Stomach (tissue), 19 donors: ENCODE measurements at places on chromosomes 6 and 20.
A peak's percentile ranks its signal among the peaks of the same experiment; 100 is the strongest.

- H3K27ac ChIP-seq: no peak overlapping the region
- peaks cover 51% of the 10 kb centered on the region for H3K4me1 ChIP-seq
Measured at GRCh38 chr20:49892817-49893216, 22.5 kb downstream of the SPATA2 start.

- no peaks in the 10 kb centered on the region for H3K27me3 ChIP-seq
- no peak overlapping the region for H3K4me3 ChIP-seq
- peaks cover 51% of the 10 kb centered on the region for H3K4me1 ChIP-seq
Measured at GRCh38 chr6:36852481-36853147, 13.4 kb upstream of the CPNE5 start.

- H3K4me1 ChIP-seq: no peaks in the 10 kb centered on the region
- H3K36me3 ChIP-seq: no peaks in the 10 kb centered on the region
- no peak overlapping the region for H3K27ac ChIP-seq
- H3K4me3 ChIP-seq: no peak overlapping the region
- DNase-seq: no peak
Measured at GRCh38 chr6:136347847-136348246, 58.2 kb upstream of the BCLAF1 start.

- no peaks in the 10 kb centered on the region for H3K4me1 ChIP-seq
- no peak overlapping the region for H3K27ac ChIP-seq
- no peak overlapping the region for H3K4me3 ChIP-seq
- H3K27me3 ChIP-seq: peaks cover 71% of the 10 kb centered on the region
- no peaks in the 10 kb centered on the region for H3K36me3 ChIP-seq
- no peak for DNase-seq
Measured at GRCh38 chr6:37618916-37619590, 78.6 kb downstream of the MDGA1 start.

- H3K4me1 ChIP-seq: no peaks in the 10 kb centered on the region
- peak overlapping the region; percentile 67 for H3K27ac ChIP-seq
- H3K4me3 ChIP-seq: no peak overlapping the region
- DNase-seq: peak; percentile 73
Measured at GRCh38 chr6:13762611-13763441, 51.2 kb upstream of the RANBP9 start.

DNA sequence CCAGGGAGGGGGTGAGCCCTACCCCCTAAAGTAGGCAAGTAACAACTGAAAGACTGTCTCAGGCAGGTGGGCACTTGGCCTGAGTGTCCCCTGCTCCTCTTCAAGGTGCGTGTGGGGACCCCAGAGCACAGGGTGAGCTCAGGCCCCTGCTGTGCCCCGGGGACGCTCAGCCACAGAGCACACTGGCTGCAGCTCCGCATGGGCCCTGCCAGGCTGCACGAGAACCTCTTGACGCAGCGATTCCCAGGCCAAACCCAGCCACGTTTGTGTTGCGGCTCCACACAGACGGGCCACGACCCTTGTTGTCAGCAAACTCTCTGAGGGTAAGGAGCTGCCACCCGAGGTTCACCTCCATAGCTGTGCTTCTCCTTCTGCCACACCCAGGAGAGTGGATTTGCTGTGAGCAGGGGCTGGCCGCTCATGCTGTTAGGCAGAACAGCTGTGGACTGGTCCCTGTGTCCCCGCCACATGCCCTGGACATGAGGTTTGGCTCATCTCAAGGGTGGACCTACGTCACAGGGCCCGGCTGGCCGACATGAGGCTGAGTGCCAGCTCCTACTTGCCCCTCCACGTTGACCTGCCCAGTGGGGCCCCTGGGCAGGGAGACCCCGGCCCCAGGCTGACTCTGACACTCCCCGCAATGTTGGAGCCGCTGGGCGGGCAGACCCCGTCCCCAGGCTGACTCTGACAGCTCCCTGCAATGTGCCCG lies 29.7 kb upstream of the GATA5 start:
- H3K4me3 ChIP-seq: no peak overlapping the region
- DNase-seq: no peak
- H3K27me3 ChIP-seq: no peaks in the 10 kb centered on the region
- H3K36me3 ChIP-seq: no peaks in the 10 kb centered on the region
- H3K27ac ChIP-seq: no peak overlapping the region

DNA sequence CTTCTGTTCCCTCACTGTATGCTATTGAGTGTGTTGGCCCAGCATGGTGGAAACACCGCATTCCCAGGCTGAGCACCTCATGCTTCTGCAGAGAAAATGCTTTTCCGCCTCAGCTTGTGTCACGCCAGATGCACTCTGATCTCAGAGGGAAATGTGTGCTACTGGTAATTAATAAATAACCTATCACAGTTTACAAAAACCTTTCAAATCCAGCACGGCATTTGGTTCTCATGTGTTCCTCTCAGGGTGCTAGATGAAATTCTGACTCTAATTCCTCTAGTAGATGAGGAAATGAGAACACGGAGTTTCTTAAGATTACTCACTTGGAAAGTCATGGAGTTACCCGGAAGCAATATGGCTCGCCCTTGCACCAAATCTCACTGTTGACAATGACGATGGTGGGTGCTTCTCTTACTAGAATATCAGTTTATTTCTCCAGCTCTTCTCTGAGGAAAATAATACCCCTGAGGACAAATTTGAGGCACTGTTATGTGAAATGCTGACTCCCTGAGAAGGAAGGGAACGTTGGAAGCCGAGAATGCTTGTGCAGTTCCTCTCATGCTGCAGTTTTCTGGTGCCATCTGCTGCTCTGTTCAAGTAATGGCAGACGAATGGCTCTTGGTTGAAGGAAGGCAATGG lies 116.6 kb downstream of the RNF144B start:
- H3K27ac ChIP-seq: peak overlapping the region; percentile 51
- H3K4me3 ChIP-seq: peak overlapping the region; percentile 36
- DNase-seq: peak; percentile 55

GRCh38 chr6:45850378-45851033 lies 165.2 kb downstream of the CLIC5 start:
- no peaks in the 10 kb centered on the region for H3K36me3 ChIP-seq
- no peak overlapping the region for H3K27ac ChIP-seq
- no peak overlapping the region for H3K4me3 ChIP-seq

DNA sequence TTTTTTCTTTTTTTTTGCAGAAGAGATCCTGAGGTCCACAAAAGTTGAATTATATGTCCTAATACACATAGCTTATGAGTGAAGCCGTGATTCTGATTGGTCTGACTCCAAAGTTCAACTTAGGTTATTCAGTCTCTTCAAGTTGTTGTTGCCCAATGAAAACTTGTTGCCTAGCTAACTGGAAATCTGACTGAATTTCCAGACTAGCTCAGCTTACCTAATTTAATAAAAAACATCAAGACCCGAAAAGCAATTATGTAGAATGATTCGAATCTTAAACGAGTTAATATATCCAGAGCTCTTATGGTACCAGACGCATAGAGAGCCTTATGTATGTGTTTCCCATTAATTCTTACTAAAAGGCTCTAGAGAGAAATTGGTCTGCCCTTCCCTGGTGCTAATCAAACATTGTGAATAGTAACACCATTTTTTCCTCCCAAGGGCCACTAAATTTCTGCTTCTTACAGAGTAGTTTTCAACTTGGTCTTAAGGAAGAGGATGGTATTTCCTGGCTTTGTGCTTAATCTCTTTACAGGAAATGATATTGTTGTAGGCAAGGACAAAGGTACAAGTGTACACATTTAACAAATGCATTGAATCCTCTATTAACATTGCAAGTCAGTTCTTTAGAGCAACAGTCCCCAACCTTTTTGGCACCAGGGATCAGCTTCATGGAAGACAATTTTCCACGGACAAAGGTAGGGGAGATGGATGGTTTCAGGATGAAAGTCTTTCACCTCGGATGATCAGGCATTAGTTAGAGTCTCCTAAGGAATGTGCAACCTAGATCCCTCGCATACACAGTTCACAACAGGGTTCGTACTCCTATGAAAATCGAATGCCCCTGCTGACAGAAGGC lies 107.9 kb downstream of the TSHZ2 start:
- peaks cover 24% of the 10 kb centered on the region for H3K4me1 ChIP-seq
- peak overlapping the region; percentile 63 for H3K27ac ChIP-seq
- H3K4me3 ChIP-seq: no peak overlapping the region
- no peaks in the 10 kb centered on the region for H3K27me3 ChIP-seq

GRCh38 chr6:159880412-159880975 lies 10.3 kb upstream of the MAS1 start:
- no peak overlapping the region for H3K4me3 ChIP-seq
- no peaks in the 10 kb centered on the region for H3K36me3 ChIP-seq
- no peaks in the 10 kb centered on the region for H3K4me1 ChIP-seq
- no peak for DNase-seq

DNA sequence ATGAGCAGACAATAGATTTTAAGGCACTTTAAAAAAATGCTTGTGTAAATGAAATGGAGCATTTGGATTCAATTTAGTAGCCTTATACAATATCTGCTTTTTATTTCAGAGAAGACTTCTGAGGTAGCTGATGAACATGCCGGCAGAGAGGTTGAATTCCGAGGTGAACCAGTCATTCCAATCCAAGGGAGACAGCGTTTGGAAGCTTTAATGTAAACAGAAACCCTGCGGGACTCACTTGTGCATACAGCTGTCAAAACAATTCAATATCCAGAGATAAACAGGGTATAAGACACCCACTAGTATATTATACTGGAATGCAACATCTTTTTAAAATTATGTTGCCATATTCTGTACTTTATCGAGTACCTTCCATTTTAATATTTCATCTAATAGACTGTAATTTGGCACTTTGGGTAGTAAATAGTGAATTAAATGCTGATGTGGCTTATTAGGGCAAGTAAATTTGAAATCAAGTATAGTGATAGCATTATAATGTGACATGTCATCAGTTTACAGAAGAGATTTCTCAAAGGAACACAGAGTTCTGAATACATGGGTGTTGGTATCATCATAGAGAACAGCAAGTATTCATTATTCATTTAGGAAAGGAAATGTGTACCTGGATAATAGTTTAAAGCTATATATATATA lies 347.7 kb downstream of the PRKN start:
- no peaks in the 10 kb centered on the region for H3K4me1 ChIP-seq
- no peaks in the 10 kb centered on the region for H3K36me3 ChIP-seq
- H3K4me3 ChIP-seq: no peak overlapping the region
- DNase-seq: no peak
- no peaks in the 10 kb centered on the region for H3K27me3 ChIP-seq

GRCh38 chr6:98824162-98824901 lies 10.0 kb upstream of the POU3F2 start:
- H3K27me3 ChIP-seq: peaks cover 97% of the 10 kb centered on the region
- peak overlapping the region; percentile 11 for H3K4me3 ChIP-seq

- no peaks in the 10 kb centered on the region for H3K36me3 ChIP-seq
- peaks cover 15% of the 10 kb centered on the region for H3K27me3 ChIP-seq
- H3K4me1 ChIP-seq: peaks cover 9% of the 10 kb centered on the region
- H3K27ac ChIP-seq: no peak overlapping the region
- DNase-seq: no peak
Measured at GRCh38 chr6:228881-229651, 63.2 kb upstream of the DUSP22 start.

GRCh38 chr6:5832668-5833067 lies 174.1 kb downstream of the NRN1 start:
- H3K27ac ChIP-seq: no peak overlapping the region
- no peaks in the 10 kb centered on the region for H3K27me3 ChIP-seq
- no peak for DNase-seq
- H3K4me1 ChIP-seq: no peaks in the 10 kb centered on the region

GRCh38 chr6:116349216-116349615 lies 21.5 kb upstream of the DSE start:
- no peaks in the 10 kb centered on the region for H3K27me3 ChIP-seq
- no peaks in the 10 kb centered on the region for H3K36me3 ChIP-seq
- H3K27ac ChIP-seq: no peak overlapping the region

DNA sequence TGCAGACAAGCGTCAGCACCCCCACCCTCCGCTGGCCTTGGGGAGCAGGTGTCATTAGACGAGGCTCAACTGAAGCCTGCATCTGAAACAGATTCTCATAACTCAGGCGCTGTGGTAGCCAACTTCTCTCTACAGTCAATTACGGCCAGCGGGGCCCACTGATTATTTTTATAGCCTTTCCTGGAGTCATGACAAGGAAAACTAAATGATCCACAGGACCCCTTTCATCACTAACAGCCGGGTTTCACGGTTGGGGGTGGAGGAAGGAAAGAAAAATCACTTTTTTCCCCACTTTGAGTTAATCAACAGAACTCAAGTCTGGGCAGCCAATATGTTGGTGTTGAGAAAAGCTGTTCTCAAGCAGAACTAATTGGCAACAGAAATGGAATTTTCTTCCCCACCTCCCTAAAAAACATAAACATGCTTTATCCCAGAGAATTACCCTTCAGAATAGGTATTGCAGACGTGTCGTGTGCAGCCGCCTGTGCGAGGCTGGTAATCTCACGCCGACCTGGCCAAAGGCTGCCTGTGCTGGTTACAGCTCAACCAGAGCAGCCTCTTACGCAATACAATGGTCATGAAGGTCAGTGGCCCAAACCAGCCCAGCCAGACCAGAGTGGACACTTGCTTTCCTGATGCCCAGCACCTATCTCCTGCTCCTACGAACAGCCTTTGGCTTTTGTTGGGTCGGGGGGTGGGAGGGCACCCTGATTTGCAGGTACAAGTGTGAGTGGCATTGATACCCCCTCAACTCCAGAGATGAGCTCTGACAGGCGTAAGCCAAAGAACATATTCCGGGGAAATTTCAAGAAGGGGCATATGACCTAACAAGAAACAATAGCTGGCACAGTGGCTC lies 11.0 kb downstream of the RIPOR3 start:
- H3K27me3 ChIP-seq: no peaks in the 10 kb centered on the region
- DNase-seq: peak; percentile 58
- peaks cover 47% of the 10 kb centered on the region for H3K4me1 ChIP-seq

DNA sequence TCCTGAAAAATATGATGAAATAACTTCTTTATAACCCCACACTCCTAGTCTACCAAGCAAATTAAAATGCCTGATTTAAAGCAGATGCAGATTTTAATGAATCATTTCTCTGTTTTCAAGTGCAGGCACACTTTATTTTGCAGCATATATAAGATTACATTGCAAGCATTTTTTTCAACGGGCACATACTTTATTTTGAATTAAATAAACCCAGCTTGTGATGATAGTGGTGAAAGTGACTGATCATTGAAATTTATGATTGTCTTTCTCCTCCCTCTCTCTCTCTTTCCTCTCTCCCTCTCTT lies 12.2 kb upstream of the MOXD1 start:
- H3K4me1 ChIP-seq: no peaks in the 10 kb centered on the region
- no peak for DNase-seq
- no peak overlapping the region for H3K4me3 ChIP-seq
- no peaks in the 10 kb centered on the region for H3K36me3 ChIP-seq
- H3K27me3 ChIP-seq: no peaks in the 10 kb centered on the region

DNA sequence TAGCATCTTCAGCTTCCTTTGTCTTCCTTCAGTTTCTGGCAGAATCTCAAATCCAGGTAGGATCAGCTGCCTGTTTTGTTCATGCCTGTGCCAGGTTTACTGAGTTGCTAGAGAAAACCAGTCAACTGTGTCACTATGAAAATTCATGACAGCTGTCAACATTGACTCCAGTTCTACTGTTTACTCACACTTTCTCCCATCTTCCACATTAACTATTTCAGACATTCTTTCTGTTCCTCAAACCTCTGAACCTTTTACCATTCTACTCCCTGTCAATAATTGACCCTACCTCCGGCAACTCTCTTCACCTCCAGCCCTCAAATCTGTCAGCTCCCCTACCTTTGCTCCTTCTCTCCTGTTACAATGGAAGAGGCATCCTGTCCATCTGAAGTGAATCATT lies 8.5 kb downstream of the ENPP4 start:
- peaks cover 9% of the 10 kb centered on the region for H3K4me1 ChIP-seq
- DNase-seq: no peak

- no peak for DNase-seq
- no peak overlapping the region for H3K4me3 ChIP-seq
- no peaks in the 10 kb centered on the region for H3K27me3 ChIP-seq
- no peak overlapping the region for H3K27ac ChIP-seq
- H3K36me3 ChIP-seq: no peaks in the 10 kb centered on the region
- peaks cover 31% of the 10 kb centered on the region for H3K4me1 ChIP-seq
Measured at GRCh38 chr20:37697314-37697713, 3.5 kb downstream of the CTNNBL1 start.
